ENCODE measurements at places on chromosomes 6 and 20. TPM values are rescaled to one million over a fixed set of nuclear protein-coding genes. Genes with fewer than 3 reads are reported as not detected.

LHFPL5 gene
- not detected for total RNA-seq

C20orf141 gene
- total RNA-seq: not detected

PDE10A gene
- total RNA-seq: 3.5 TPM

RIPPLY2 gene
- total RNA-seq: not detected

PMEPA1 gene
- not detected for total RNA-seq

MATN4 gene
- total RNA-seq: not detected

TFEB gene
- total RNA-seq: 12.9 TPM

LINC00237 gene
- not detected for total RNA-seq

C6orf141 gene
- total RNA-seq: 17.8 TPM

HLA-DRB5 gene
- total RNA-seq: 39.1 TPM

PGC gene
- 32,926 TPM for total RNA-seq

FRK gene
- 21.0 TPM for total RNA-seq

PPP1R14C gene
- 0.55 TPM for total RNA-seq

MYBL2 gene
- 4.3 TPM for total RNA-seq

COL9A3 gene
- 2.3 TPM for total RNA-seq

ZKSCAN3 gene
- total RNA-seq: 4.6 TPM

NRSN2 gene
- total RNA-seq: 11.1 TPM

PHACTR3 gene
- total RNA-seq: 3.7 TPM

IMPG1 gene
- not detected for total RNA-seq

RAB22A gene
- total RNA-seq: 8.4 TPM

SEMG2 gene
- total RNA-seq: not detected

FAM209B gene
- total RNA-seq: not detected

RIN2 gene
- 82.7 TPM for total RNA-seq

SLC44A4 gene
- total RNA-seq: 132 TPM

SPATS1 gene
- not detected for total RNA-seq

DLL1 gene
- 5.8 TPM for total RNA-seq

FNDC11 gene
- not detected for total RNA-seq

NHLRC1 gene
- not detected for total RNA-seq

OARD1 gene
- total RNA-seq: 31.0 TPM

TMC2 gene
- total RNA-seq: not detected

MAP3K7 gene
- 16.3 TPM for total RNA-seq

HSPA1A gene
- total RNA-seq: 113 TPM

DDAH2 gene
- total RNA-seq: 39.5 TPM

BPIFA3 gene
- total RNA-seq: not detected

RFX6 gene
- total RNA-seq: 1.3 TPM

MRAP2 gene
- total RNA-seq: 1.3 TPM

MYL9 gene
- 532 TPM for total RNA-seq

KCNK17 gene
- total RNA-seq: not detected

ADGB gene
- not detected for total RNA-seq

EGFL8 gene
- total RNA-seq: 7.0 TPM

BCKDHB gene
- total RNA-seq: 26.6 TPM

KAT14 gene
- 12.5 TPM for total RNA-seq

JPH2 gene
- 42.0 TPM for total RNA-seq

PTCRA gene
- not detected for total RNA-seq

ZNF165 gene
- not detected for total RNA-seq

ZSWIM3 gene
- total RNA-seq: 2.3 TPM

LY6G6F gene
- total RNA-seq: not detected

DEFB132 gene
- total RNA-seq: not detected
